ENCODE measurements at places on chromosomes 12 and 14.

DNA sequence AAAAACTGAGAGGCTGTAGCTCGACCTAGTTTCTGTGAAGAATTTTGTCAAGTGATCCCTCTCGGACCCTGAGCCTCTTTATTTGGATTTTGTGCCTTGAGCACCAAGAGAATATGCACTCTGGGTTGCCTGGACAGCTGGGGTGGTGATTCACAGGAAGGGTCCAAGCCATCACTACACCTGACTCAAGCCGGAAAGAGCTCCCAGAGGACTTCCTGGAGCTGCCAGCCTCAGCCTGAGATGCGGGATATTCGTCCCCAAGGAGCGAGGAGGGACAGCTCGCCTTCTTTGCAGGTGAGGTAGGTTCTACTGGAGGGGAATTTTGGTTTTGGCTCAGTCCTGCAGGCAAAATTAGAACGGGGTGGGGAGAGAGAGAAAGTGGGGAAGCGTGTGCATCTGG lies 94.3 kb downstream of the GALNT8 start:
- DNase-seq: no peak

DNA sequence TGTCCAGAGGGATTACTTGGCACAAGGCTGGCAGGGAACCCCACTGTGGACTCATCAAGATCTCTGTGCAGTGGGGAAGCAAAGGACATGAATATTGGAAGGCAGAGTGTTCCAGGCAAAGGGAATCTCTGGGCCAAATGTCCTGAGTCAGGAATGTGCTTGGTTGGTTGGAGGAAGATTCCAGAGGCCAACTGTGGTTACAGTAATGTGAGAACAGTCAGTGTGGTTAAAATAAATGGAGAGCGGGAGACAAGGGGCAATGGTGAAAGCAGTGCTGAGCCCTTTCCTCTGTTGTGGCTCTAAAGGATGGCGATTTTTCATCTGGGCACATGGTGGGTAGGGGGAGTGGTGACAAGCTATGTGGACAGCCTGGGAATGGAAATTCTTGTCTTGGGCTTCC lies 948.2 kb downstream of the BCL11B start:
- DNase-seq: no peak

DNA sequence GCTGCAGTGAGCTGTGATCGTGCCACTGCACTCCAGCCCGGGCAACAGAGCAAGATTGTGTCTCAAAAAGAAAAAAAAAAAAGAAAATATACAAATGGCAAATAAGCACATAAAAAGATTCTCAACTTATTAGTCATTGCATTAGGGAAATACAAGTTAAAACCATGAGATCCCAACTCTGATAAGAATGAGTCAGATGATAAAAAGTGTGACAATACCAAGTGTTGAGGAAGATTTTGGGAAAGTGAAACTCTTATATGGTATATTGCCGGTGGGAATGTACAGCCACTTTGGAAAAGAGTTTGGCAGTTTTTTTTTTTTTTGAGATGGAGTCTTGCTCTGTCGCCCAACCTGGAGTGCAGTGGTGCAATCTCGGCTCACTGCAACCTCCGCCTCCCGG lies 7.6 kb upstream of the PRPF40B start:
- no peak for DNase-seq

- no peak for DNase-seq
These were observed 41.6 kb downstream of the GNPTAB start for GRCh38 chr12:101789171-101789570.

All from LNCaP clone FGC (cell line).